ENCODE measurements at places on chromosomes 2 and 18. TPM values are rescaled to one million over a fixed set of nuclear protein-coding genes. Genes with fewer than 3 reads are reported as not detected.
A peak's percentile ranks its signal among the peaks of the same experiment; 100 is the strongest.

DNA sequence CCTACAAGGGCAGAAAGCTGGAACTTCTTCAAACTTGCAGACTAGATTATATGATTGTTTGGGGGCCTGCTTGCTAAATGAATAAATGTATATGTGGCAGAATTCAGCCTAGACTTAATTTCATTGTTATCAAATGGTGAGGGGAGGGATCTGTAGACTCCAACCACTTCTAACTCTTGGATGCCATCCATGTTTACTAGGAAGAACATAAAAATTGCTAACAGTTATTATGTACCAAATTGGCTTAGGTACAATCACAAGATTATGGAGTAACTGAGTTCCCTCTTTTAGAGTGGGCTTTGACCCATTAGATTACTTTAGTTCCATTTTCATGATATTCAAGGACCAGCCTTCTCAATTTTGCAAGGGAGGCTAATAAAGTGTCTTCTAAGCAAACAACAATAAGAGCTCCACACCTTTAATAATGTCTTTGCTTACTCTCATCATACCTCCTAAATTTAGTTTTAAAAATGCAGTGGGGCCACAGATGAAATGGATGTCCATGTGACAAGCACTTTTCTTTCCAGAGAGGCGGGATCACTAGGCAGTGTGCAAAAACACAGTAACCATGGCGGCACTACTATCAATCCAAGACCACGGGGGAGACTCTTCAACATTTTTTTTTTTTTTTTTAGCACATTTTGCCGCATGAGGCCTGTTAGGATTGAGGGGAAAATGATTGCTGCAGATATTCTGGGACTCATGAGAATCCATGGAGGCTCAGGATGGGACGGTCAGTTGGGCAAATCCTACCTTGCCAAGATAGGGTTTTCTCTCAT lies 217.6 kb upstream of the SPRED2 start:
- DNase-seq, result no peak

- no peak for DNase-seq
These were observed 51.1 kb upstream of the EPC2 start for GRCh38 chr2:148593421-148593820.

- DNase-seq, result no peak
These were observed 327.7 kb downstream of the RAD51AP2 start for GRCh38 chr2:17190527-17190926.

- DNase-seq, result no peak
These were observed 154.9 kb downstream of the ATAD2B start for GRCh38 chr2:23772056-23772455.

DNA sequence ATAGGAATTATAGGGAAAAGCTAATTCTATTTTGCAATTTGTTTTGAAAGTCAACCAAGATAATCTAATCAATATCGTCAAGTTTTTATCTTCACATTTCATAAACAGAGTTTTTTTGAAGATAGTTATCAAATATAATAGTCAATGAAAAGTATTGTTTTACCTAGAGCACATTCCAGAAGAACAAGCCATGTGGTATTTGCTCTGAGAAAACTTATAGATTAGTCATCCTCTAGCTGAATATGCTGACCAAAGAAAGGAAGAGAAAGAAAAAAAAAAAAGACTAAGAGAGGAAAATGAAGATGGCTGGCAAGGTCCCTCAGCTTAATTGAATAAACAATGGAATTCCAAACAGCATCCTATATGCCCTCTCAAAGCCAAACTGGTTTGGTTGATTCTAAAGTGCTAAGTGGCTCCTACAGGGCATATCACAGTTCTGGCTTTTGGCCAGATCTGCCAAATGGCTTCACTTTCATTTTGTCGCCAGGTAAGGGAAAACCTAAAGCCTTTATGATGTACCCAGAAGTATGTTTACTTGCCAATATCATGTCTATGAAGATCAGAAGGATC lies 132.6 kb downstream of the VWC2L start:
- DNase-seq, result peak; percentile 78

DNA sequence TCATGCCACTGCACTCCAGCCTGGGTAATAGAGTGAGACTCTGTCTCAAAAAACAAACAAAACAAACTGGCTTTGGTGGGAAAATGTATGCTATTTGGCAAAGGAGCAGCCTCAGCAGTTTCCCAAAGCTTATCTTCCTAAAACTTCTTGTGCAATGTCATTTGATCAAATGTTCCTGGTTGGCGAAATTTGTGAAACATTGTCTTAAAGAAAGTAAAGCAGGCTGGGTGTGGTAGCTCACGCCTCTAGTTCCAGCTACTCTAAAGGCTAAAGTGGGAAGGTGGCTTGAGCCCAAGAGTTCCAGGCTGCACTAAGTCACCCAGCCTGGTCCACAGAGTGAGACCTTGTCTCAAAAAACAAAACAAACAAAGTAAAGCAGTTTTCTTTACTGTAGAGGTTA lies 17.3 kb upstream of the TAF4B start:
- no peak for DNase-seq

DNA sequence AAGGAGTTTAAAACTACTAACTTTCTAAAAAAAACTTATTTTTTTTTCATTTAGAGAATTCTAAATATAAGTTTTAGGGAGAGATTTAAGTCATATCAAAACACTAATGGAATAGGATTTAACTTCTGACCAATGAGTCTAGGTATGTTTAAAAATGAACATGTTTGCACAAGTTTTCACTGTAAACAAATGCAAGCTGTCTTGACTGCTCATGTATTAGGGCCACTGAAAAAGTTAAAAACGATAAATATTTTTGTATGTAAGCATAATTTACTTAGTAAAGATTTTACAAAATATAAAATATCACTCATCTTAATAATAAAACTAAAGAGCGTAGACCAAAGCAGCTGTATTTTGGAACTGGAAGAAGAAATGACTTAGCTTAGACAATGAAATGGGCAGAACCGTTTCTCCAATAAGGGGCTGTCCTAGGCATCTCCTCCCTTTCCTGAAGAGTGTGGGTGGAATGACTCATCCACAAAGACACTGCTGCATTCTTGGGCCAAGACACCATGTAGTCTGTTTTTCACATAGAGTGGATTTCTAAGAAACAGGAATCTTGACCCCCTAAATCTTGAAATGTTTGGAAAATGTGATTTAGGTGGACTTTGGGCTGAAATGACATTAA lies 118.8 kb downstream of the MEP1B start:
- peak; percentile 90 for DNase-seq

SF3B1 gene
- 128 TPM for total RNA-seq

- no peak for DNase-seq
These were observed 119.9 kb upstream of the ACVR1C start for GRCh38 chr2:157748371-157749142.

GRCh38 chr2:239440511-239440959 lies 39.7 kb upstream of the HDAC4 start:
- no peak for DNase-seq

DNA sequence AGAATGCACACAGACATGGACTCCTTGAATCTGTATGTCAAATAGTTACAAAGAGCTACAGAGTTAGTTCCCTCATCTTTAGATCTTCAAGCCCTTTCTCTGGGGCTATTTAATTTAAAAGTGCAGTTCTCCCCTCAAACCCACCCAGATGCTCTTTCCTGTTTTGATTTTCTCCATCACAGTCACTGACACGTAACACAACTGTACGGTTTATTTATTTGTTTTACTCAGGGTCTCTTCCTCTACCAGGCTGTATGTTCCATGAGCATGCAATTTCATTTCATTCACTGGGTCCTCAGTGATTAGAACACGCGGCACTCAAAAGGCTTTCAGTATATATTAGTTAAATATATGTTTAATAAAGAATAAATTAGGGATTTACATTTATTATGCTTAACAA lies 94.7 kb downstream of the DOCK10 start:
- DNase-seq, result no peak

DNA sequence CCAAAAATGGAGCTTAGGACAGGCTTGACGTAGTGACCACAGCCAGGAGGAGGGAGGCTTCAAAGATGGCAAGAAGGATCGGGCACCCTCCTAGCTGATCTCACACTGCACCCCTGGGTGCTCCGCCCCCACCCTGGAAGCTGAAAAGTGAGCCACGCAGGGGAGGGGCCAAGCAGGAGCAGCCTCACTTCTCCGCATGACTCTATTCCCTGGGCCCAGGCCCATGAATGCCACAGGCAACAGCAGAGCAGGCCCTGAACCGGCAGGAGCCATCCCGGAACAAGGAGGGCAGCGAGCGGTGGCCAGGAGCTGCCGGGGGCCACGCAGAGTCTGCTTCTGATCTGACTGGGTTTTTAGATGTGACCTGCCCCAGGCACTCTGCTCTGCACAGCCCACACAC lies 30.0 kb downstream of the BIN1 start:
- DNase-seq, result no peak

DNA sequence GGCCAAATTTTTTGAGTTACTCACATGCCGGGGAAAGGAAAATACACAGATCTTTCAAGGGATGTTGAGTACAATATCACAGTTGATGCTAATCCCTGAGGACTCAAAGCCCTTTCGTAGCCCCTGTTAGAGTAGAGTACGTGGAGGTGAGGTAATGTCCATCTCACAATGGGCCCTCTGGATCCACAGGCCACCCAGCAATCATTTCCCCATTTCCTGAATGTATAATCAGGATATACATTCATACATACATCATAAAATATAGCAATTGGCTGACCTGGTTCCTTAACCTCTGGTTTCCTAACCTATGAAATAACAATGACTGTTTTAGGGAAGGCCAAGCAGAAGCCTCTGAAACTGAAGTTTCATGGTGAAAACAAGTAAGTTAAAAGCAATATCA lies 10.2 kb upstream of the SP100 start:
- no peak for DNase-seq

DNA sequence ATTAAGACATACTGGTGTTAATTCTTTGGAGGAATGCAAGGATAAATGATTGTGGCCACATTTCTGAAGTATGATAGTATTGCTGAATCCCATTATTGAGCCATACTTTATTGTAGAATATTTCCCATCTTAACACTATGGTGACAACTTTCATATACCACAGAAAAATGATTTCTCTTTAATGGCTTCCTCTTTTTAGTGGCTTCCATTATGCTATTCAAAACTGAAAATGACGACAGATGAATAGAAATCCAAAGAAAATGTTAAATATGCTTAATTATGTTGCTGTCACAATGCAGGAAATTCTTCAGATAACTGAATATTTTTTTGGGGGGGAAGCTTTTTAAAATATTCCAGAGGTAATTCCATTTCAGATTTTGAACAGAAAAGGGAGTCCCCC lies 88.9 kb upstream of the TMEM200C start:
- DNase-seq, result no peak

GRCh38 chr2:188391354-188391753 lies 99.7 kb downstream of the GULP1 start:
- DNase-seq, result no peak

DNA sequence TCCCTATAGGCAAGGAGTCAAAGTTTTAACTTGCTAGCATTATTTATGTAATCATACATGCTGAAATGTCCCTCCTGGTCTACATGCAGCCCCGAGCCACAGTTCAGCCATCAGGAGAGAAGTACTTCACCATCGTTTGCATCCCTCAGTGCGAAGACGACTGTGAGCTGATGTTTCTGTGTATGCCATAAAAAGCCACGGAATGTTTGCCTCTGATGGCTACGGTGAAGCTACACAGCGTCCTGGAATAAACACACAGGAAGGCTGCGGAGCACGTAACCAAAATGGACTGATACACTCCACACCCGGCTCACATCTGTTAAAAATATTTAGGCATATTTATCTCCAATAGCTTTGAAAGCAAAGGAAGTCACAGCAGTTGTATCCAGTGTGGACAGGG lies 4.3 kb upstream of the SALL3 start:
- DNase-seq, result no peak

DYNAP gene
- not detected for total RNA-seq

B3GNT7 gene
- 0.10 TPM for total RNA-seq

- no peak for DNase-seq
These were observed 2.7 kb upstream of the PRELID3A start for GRCh38 chr18:12405066-12405465.

GRCh38 chr2:85804583-85804982 lies 50.8 kb downstream of the ATOH8 start:
- no peak for DNase-seq

GRCh38 chr2:173058673-173059072 lies 17.0 kb upstream of the MAP3K20 start:
- DNase-seq, result no peak

TRIP12 gene
- total RNA-seq, result 176 TPM

SLC4A5 gene
- 0.17 TPM for total RNA-seq

GRCh38 chr2:45567974-45568789 lies 42.9 kb downstream of the SRBD1 start:
- no peak for DNase-seq

LINC00305 gene
- total RNA-seq, result not detected

ZDBF2 gene
- total RNA-seq, result 4.0 TPM

DNA sequence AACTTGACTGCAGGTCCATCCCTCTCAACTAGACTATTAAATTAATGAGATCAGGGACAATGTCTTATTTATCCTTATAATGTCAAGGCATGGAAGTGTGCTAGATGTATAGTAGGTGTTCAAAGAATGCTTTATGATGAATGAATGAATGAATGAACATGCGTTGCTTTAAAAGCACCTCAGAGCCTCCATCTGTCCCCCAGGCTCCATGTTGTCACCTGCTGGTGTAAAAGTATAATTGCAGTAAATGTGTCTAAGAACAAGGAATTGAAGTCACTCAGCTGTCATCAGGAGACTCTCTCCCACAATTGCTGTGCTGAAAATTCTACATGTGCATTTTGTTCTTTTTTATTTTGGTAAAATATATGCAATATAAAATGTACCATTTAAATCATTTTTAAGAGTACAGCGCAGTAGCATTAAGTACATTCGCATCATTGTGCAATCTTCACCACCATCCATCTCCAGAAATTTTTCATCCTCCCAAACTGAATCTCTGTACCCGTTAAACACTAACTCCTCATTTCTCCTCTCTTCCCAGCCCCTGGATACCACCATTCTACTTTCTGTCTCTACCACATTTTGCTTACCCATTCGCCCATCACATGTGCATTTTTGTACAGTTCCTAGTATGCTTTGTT lies 52.6 kb downstream of the GNAL start:
- no peak for DNase-seq

SEPTIN2 gene
- 274 TPM for total RNA-seq

DNA sequence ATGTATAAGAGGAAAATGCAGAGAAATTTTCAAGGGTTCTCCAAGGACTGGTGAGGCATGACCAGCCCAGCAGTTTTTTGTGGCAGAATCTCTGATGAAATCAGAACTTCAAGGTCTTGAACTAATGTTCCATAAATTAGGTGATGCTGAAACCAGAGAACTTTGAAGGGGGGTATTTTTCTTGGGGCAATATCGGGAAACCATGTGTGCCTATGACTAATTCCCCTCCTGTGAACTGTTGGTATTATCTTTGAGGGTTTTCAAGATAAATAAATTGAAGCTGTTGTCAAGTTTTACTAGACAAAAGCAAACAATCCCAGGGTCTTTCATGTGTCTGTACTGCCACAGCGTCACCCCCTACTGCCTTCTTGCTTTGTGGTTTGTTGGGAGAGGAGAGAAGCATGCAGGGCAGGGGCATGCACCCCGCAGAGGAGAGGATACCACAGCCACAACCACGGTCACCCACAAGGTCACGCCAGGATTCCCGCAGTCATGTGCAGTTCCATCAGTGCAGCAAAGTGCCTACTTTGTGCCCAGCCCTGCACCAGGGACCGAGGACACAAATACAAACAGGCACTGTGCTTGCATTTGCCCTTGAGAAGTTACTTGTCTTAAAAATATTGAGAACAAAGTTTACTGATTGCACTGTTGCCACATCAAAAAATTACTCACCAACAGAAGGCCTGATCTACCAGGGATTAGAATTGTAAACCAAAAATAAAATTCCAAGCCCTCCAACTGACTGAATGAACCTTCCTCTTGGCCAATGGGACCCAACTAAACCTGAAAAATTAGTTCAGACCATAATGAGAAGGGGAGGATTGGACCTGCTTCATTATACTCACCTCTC lies 413.3 kb upstream of the TRIB2 start:
- no peak for DNase-seq

Data from foreskin keratinocyte (primary cell).